ENCODE measurements at places on chromosomes 7 and 10.

DNA sequence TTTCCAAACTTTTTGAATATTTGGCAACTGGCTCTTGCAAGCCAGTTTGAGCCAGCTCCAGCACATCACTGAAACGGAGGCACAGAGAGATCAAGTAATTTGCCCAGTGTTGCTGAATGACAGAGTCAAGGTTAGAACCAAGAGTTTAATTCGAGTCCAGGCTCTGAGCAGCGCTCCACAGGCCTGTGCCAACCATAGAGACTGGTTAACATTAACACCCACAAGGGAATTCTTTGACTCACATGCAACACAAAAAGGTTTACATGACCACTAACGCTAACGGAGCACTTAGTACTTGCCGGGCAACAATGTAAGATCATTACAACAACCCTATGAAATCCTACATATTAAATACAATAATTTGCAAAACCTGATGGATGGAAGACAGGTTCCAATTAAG is 1.5 kb downstream of the RGS10 start:
- DNase-seq: no peak

DNA sequence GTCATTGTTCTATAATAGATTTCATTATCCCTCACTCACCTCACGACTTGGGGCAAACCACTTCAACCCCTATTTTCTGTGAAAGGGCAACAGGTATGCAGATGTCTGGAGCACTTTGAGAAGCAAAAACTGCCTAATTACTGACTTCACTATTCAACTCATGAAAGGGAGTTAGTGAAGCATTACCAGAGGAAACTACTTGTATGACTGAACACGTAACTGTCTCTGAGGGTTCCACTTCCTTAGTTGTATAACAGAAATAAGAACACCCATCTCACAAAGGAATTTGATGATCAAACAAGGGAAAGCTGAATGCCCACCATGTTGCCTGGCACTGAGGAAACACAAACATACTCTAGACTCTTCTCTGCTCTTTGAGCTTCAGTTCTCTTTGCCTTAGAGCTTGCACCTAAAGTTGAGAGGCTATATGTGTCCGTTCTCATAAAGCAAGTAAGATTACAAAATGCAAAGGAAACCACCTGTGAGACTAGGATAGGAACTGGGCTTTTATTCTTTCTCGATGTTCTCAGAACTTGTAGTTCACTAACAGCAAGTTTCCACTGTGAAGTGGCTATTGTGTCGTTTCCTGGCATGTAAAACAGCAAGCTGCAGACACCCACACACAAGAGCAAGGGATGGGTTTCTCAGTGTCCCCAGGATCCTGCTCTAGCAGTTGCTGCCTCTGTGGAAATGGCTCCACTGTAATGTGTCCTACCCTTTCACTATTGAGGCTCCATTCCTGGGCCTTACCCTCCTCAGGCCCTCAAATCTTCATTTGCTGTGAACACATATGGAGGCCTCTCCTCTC is 2.6 kb downstream of the TMEM243 start:
- no peak for DNase-seq

DNA sequence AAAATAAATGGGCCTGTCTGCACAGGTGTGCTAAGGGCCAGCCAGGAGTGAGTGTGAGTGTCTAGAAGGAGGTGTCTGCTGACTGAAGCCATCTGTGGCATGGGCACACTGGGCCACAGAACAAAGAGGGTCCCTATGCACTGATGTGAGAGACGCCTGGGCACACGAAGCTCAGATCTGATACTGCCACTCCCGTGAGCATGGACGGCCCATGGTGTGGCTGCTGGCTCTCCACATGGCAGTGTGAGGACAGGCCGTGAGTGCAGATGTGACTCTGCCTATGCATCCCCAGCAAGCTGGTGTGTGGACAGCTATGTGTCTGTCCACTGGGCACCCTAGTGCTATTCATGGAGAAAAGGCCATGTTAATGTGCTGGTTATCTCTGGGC is 12.8 kb upstream of the MYL7 start:
- no peak for DNase-seq

DNA sequence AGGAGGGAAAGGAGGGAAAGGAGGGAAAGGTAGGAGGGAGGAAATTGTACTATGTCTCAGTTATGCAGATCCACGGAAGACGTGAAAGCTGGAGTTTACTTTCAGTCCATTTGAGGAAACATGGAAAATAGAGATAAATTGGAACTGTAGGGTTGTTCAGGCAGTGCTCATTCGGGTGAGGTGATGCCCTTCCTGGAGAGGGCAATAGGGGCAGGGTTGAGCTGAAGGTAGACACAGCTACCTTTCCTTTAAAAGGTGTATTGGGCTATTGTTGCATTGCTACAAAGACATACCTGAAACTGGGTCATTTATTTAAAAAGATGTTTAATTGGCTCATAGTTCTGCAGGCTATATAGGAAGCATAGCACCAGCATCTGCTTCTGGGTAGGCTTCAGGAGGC is 116.9 kb upstream of the PLXDC2 start:
- DNase-seq: no peak

DNA sequence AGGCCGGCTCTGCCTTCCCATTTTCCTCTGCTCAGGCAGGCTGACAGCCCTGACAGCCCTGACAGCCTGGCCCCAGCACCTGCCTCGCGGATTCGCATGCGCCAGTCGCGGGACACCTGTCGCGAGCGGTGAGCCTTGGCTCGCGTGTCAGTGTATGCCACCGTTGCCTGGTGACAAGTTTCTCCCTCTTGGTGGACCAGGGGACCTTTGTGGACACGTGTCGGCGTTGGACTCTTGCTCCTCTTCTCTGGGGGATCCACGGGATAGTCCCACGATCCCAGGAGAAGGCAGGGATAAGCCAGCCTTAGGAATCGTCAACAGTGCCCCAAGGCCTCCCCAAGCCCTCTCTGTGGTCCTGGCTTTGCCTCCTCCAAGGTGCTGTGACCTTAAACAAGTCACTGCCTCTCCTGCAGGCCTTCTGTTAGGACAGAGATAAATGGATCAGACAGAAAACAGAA is 18.1 kb upstream of the ZNF273 start:
- DNase-seq: no peak

GRCh38 chr10:114655671-114656070 is 2.4 kb downstream of the ABLIM1 start:
- no peak for DNase-seq

GRCh38 chr10:127934383-127934782 is 27.5 kb downstream of the PTPRE start:
- no peak for DNase-seq

- no peak for DNase-seq
Measured at GRCh38 chr7:142790555-142790954, 19.8 kb downstream of the PRSS2 start.

DNA sequence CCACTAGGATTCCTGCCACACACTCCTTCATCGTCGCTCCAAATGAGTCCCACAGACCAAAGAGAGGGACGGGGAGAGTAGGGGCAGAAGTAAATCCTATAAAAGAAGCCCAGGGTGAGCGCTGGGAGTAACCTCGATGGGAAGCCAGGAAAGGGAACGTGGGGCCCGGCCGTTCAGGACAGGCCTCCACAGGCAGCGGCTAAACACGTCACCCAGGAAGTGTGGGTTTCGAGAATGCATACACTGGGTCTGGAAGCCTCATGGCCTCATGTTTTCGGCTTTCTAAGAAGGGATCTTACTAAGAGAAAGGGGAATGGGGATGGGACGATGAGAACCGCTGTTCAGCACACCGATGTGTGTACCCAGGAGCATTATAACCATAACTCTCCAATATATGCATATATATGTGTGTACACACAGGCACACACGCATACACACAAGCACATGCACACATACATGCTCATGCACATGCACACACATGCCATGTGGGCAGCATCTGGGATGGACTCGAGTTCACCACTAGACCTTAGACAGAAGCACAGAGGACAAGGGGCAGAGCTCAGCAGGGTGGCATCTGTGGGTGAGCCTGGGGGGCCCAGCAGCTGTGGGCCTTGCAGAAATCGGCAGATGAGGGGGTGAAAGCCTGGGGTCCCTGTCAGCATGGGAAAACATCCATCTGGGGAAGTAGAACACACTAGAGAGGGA is 14.8 kb upstream of the CNPY1 start:
- no peak for DNase-seq

GRCh38 chr10:74377476-74377875 is 226.5 kb downstream of the ADK start:
- no peak for DNase-seq

GRCh38 chr7:134996097-134996550 is 9.8 kb downstream of the AGBL3 start:
- DNase-seq: no peak

GRCh38 chr10:99685597-99685967 is 26.3 kb downstream of the ENTPD7 start:
- DNase-seq: no peak

DNA sequence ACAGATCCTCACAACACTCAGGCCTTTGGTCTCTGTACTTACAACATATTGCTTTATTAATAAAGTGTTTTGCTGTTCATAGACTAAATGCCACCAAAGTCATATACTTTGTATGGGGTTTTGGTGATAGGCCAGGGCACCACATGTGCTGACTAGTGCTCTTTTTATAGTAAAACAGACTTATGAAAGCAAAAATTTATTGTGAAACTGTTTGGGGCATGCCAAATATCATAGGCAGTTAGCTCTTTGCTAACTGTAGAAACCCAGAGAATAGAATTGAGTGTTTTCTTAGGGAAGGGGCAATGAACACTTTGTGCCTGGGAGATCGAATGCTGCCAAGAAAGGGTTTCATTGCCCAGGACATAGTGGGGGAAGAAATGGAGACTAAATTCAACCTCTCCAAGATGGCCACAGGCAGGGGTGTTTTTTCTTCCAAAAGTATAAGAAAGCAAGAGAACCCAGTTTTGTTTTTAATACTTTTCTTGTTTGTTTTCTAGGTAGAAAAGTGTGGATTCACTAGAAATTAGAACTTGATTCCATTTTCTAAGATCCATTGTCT is 142.7 kb downstream of the TRIL start:
- no peak for DNase-seq

- DNase-seq: no peak
Measured at GRCh38 chr7:129127601-129128000, 16.9 kb upstream of the TSPAN33 start.

DNA sequence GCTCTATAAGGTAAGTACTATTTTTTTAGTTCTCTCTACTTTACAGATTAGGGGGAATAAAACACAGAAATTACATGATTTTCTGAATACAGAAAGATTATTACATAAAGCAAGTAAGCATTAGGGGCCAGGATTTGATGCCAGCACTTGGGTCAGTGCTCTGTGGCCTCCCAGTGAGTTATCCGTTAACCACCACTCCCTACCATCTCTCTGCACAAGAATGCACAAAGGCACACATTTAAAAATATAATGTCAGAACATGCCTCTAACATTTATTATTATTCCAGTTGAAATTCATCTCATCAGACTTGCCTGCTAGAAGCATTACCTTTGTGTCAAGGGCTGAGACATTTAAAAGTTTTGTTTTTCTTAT is 59.0 kb downstream of the MET start:
- DNase-seq: no peak

GRCh38 chr10:50358925-50359687 is 107.8 kb upstream of the ASAH2 start:
- DNase-seq: no peak

- no peak for DNase-seq
Measured at GRCh38 chr10:106440355-106440754, 724.2 kb downstream of the SORCS1 start.

DNA sequence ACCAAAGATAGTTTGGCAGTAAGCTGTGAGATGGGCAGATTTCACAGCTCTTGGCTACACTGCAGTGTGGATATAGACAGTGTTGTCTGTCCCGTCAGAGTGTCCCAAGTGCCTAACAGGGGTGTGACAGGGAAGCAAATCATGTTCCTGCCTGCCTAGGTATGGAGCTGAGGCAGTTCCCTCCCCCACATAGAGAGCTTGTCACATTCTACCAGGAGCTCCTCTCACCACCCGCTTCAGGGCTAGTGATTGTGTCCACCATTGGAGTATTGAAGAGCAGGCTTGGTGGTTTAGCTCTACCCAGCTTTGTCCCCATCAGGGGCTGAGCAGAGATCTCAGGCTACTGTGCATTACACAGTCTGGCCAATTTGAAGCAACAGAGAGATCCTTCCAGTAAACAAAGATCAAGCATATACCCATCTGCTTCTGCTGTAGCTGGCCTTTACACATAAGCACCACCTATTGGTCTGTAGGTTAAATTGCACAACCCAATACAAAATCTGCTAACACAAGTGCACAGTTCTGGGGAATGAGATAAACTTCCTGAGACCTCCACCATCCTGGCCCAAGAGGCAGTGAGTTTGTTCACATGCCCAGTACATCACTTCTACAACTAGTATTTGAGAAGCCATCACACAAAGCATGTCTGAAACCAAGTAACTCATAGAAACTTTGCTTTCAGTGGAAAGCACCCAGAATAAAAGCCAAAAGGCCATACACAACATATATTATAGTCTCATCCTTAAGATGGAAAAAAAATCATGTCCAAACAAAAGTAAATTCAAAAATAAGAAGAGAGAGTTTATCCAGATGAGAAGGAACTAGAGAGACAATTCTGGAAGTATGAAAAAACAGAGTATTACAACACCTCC is 67.3 kb downstream of the GLCCI1 start:
- no peak for DNase-seq

Measured in stimulated activated CD4-positive, alpha-beta T cell treated with anti-CD3 and anti-CD28 coated beads, Interleukin-1b, Interleukin-23, amount 100 ng/mL, for 4 hours (primary cell).